ENCODE measurements at places on chromosomes 12 and 14.

- no peak for DNase-seq
These were observed 86.0 kb downstream of the SCFD1 start for GRCh38 chr14:30708157-30708556.

DNA sequence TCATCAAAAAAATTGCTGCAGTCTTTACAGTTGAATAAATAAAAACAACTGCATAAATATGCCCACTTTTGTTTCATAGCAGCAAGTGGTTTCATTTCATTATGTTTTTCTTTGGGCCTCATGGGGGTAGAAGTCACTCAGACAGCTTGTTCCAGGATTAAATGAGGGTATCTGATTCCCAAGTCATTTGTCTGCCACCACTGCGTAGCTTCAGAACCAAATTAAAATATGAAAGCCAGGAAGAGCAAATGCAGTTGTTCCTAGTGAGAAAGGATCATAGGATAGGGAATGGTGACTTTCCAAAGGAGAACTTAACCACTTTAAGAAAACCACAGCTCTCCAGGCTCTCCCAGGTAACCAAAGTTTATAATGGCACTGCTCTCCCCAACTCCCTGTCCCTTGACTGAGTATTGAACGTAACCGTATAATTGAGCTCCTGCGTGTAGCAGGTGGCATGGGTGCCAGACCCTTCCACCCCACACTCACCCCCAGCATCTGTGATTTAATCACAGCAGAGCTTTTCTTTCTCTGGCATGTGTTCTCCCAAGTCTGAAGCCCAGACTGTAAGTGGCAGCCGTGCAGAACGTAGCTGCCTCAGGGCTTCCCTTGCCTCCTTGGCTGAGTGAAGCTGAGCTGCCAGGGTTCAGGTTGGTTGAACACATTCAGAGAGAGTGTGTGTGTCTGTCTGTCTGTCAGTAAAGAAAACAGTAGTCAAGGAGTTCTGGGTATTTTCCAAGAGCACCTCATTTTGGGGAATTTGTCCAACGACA lies 11.3 kb upstream of the KCNH3 start:
- DNase-seq = no peak

DNA sequence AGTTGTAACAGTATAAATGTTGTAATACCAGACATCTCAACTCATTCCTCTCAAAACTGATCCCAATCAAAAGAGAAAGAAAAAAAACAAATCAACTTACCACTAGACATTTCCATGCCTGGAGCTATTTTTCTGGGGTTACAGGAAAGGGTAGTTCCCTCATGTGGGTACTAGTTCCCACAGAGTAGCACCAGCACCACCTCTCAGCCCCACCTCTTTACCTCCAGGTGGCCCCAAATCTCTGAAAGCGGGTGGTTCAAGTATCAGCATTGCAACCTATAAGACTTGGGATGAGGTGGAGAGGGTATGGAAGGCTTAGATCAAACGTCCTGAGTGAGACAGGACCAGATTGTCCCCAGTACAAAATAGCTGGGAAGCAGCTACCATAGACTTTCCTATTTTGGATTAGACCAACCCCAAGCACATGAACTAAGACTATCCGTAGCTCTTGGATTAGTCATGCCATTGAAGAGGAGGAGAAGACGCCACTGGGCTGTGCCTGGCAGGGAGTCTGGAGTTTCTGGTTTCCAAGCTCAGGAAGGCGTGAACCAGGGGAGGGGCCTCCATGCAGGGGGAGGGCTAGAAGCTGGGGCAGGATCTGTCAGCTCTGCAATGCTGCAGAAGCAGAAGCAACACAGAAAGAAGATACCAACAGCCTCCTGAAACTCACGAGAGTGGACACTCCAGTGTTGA lies at the start of gene SLC39A2:
Gene SLC39A2 (plus strand): TSS at position 620 of the 693 bp plus-strand sequence. CDS start 154 bp downstream, outside the sequence.
- DNase-seq = no peak

GRCh38 chr14:53842938-53843337 lies 113.7 kb downstream of the BMP4 start:
- no peak for DNase-seq

DNA sequence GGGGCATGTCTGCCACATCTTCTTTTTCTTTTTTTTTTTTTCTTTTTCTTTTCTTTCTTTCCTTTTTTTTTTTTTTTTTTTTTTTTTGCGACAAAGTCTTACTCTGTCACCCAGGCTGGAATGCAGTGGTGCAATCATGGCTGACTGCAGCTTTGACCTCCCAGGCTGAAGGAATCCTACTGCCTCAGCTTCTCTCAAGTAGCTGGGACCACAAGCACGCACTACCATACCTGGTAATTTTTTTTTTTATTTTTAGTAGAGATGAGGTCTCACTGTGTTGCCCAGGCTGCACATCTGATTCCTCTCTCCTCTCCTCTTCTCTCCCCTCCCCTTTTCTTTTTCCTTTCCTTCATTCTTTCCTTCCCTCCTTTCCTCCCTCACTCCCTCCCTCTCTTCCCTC lies 18.5 kb downstream of the SLC15A5 start:
- no peak for DNase-seq

DNA sequence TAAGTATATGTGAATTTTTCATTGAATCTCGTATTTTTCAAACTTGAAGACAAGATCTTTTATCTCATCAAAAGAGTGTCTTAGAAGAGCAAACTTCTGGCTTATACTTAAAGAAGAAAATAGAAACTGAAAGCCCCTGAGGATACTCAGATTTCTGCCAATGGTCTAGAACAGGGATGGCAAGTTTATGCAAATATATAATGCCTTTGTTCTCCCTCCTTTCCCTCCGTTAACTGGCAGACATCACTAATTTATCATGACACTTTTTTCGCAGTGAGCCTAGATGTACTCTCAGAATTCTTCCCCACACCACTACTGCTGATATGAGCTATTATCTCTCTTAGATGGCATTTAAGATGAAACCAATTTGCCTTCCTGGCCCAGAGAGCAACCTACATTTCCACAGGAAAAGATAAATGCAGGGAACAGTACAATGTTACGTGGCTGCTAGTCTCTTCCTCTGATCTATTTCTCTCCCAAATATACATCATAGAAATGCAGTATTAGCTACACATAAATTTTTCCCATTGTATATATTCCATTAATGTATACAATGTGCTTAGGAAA lies 40.0 kb upstream of the DAAM1 start:
- DNase-seq = no peak

- no peak for DNase-seq
These were observed 21.5 kb downstream of the ALDH6A1 start for GRCh38 chr14:74062809-74063150.

GRCh38 chr12:40110586-40110985 lies 4.7 kb upstream of the SLC2A13 start:
- no peak for DNase-seq

GRCh38 chr14:23568021-23568599 lies 519 bp upstream of the AP1G2 start:
- DNase-seq = no peak

DNA sequence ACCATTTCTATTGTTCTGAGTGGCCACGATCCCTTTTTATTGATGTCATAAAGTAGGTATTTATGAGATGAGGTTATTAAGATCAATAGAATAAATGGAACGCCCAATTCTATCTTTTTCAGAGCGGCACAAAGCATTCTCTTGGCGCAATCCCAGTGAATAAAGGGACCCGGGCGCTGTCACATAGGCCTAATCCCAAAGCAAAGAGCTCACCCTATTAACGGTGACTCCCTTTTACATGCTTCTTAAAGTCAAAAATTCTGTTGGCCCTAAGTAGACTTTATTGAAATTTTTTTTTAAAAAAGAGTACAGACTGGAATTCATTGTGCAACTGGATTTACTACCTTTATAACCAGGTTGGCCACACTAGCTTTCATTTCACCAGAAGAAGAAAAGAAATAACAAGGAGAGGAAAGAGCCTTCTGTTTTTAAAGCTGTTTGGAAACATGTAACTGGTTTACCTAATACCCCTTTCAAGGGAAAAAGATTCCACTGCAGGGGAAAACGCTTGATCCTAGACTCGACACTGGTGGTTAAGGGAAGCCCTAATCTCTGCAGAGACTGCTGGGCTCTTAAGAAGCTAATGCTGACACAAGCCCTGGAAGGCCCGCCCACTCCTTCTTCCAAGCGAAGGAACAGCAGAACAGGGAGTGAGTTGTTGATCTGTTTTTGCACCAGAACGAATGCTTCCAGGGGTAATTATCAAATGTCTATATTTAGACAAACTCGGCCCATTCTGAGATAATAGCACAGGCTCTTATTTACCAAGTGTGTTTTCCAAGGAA lies 381.2 kb downstream of the BCL11B start:
- DNase-seq = no peak

Measured in stimulated activated CD4-positive, alpha-beta T cell treated with anti-CD3 and anti-CD28 coated beads, Interleukin-1b, Interleukin-23, amount 100 ng/mL, for 24 hours (primary cell).